ENCODE measurements at places on chromosomes 6 and 20. TPM values are rescaled to one million over a fixed set of nuclear protein-coding genes. Genes with fewer than 3 reads are reported as not detected.

FERMT1 gene
- 0.52 TPM for total RNA-seq

ACAT2 gene
- total RNA-seq, result 74.1 TPM

SPATS1 gene
- total RNA-seq, result not detected

KCNK17 gene
- not detected for total RNA-seq

TRIM15 gene
- total RNA-seq, result not detected

BMP2 gene
- total RNA-seq, result not detected

DACT2 gene
- not detected for total RNA-seq
